Stimulated activated CD8-positive, alpha-beta memory T cell treated with anti-CD3 and anti-CD28 coated beads, Interleukin-7, amount 100 ng/mL, for 24 hours (primary cell): ENCODE measurements at places on chromosomes 3 and 15.

DNA sequence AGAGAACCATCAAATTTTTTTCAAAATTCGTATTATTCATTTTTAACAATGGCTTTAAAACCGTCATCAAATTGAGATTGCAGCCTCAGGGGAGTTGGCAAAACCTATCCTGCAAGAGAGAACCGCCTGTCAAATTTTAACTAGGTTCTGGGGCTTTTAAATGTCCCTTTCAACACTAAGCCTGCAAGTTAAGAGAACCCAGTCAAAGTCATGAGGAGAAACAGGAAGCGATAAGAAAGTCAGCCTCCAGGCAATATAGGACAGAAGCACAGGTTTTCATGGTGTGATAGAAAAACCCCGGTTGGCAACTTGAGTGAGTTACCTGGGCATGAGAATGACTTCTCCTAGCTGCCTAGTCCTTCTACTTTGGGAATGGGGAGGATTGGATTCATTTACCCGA lies 59.8 kb downstream of the CPNE4 start:
- DNase-seq: no peak

- no peak for DNase-seq
Observed at GRCh38 chr15:89401631-89402517, 67.2 kb upstream of the POLG start.

GRCh38 chr3:134342259-134342658 lies 32.0 kb downstream of the AMOTL2 start:
- no peak for DNase-seq

GRCh38 chr15:95559875-95560394 lies 770.6 kb upstream of the NR2F2 start:
- DNase-seq: no peak

DNA sequence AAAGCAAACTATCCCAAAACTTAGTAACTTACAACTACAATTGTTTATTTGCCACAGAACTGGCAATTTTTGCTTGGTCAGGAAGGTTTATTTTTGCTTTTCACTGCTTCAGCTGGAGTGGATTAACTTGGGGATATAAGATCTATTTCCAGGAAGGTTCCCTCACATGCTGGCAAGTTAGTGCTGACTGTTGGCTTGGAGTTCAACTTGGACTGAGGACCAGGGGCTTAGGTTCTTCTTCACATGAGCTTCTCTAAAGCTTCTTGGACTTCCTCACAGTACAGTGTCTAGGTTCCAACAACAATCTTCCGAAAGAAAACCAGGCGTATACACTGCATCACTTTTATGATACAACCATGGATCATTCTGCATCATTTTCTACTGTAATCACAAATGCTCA lies 264.4 kb downstream of the CHL1 start:
- DNase-seq: no peak

GRCh38 chr15:83106994-83107840 lies at the start of gene TM6SF1:
TSS of gene TM6SF1 (plus strand) at chr15:83107645. CDS start at chr15:83107681, 36 bp downstream.
- no peak for DNase-seq

GRCh38 chr3:159473206-159473605 lies 515.4 kb upstream of the IL12A start:
- no peak for DNase-seq

DNA sequence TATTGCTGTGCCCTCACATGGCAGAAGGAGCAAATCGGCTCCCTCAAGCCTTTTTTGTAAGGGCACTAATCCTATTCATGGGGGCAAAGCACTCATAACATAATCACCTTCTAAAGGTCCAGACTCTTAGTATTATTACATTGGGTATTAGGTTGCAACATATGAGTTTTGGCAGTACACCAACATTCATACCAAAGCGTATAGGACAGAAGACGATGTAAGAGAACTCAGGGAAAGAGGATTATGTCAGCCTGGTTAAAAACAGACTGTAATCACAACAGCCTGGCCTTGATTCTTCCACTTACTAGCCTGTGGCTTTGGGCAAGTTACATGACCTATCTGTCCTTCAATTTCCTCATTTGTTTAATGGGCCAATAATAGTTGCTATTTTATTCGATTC lies 828.5 kb upstream of the NECTIN3 start:
- DNase-seq: no peak

- no peak for DNase-seq
Observed at GRCh38 chr3:113548501-113548900, 16.1 kb downstream of the SIDT1 start.

DNA sequence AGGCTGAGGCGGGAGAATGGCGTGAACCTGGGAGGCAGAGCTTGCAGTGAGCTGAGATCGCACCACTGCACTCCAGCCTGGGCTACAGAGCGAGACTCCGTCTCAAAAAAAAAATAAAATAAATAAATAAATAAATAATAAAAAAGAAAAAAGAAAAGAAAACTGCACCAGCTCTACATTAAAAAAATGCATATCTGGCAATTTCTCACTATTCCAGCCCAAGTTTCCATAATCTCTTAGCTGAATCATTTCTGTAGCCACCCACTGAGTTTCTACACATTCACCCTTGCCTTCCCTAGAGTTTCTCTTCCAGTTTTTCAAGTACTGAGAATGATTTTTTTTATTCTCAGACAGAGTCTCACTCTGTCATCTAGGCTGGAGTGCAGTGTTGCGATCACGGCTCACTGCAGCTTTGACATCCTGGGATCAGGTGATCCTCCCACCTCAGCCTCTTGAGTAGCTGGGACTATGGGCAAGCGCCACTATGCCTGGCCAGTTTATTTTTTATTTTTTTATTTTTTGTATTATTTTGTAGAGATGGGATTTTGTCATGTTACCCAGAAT lies 24.5 kb upstream of the SLC7A14 start:
- no peak for DNase-seq

DNA sequence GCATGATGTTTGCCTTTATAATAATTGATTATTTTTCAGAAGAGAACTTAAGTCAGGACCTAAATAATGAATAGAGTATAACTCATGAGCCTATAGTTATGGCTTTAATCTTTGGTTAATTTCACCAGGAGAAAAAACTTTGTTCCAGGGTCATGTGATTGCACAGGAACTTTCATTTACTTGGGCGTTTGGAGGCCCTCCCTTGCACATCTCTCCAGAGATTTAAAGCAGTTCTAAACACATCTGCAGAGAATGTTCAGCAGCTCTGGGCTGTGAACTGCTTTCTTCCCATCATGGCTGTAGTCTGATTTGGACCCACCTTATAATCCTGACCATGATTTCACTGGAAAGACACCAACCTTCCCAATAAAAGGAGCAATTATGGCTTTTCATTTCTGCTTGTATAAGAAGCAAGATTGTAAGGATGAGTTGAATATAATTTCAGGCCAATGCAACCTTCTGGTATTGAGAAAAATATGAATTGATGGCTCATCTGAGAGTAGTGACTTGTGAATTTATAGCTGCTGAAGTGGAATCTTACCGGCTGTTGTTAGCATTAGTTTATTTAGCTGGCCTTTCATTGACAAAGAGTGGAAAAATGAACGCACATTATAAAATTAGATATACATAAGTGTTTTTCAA lies 80.9 kb upstream of the PRTG start:
- DNase-seq: no peak

DNA sequence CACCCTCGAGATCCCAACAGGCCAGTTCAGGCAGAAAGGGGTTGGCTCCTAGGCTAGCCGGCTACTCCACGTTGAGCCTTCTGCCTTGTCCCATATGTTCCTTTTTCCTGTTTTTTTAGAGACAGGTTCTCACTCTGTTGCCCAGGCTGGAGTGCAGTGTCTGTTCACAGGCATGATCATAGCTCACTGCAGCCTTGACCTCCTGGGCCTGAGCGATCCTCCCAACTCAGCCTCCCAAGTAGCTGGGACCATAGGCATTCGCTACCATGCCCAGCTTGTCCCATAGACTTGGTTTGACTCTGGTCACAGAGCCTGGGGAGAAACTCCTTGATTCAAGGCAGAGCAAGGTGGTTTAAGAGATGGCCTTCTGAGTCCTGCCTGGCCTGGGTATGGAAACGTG lies 32.3 kb downstream of the ZNF710 start:
- DNase-seq: no peak

GRCh38 chr3:17577796-17578520 lies 164.5 kb downstream of the TBC1D5 start:
- no peak for DNase-seq

GRCh38 chr3:37107846-37108245 lies 66.5 kb downstream of the LRRFIP2 start:
- no peak for DNase-seq

DNA sequence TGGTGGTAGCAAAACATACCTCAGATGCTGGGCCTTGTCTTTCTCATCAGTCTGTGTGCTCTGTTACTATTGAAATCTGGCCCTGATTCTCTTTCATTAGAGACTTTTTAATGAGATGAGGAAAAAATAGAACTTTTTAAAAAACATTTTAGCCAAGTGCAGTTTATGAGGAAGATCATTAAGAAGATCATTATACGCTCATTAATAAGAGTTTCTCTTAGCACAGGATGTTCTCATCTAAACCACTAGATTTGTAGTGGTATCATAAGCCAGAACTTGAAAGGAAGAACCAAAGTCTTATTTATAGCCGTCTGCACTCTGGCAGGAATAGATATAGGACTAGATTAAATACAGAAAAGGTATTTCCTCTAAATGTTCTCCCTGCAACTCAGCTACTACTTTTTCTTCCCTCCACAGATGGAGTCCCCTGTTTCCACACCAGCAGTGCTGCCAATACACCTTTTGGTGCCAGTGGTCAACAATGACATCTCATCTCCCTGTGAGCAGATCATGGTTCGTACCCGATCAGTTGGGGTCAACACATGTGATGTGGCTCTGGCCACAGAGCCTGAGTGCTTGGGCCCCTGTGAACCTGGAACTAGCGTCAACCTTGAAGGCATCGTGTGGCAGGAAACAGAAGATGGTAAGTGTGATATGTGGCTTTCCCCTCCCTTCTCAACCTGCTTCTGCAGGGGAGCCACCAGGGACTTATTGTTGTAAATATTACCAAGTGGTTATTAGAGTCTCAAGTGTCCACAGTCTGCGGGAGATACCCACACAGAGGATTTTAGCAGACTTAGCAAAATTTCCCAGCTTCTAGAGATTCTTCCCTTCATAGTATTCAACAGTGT lies 152.8 kb downstream of the RBPMS2 start:
- DNase-seq: peak; percentile 8

- DNase-seq: no peak
Observed at GRCh38 chr3:33886015-33886414, 87.6 kb downstream of the PDCD6IP start.
